ENCODE measurements at places on chromosomes 3 and 15.

GRCh38 chr15:33022629-33023028 is 171.9 kb downstream of the FMN1 start:
- no peak for DNase-seq

DNA sequence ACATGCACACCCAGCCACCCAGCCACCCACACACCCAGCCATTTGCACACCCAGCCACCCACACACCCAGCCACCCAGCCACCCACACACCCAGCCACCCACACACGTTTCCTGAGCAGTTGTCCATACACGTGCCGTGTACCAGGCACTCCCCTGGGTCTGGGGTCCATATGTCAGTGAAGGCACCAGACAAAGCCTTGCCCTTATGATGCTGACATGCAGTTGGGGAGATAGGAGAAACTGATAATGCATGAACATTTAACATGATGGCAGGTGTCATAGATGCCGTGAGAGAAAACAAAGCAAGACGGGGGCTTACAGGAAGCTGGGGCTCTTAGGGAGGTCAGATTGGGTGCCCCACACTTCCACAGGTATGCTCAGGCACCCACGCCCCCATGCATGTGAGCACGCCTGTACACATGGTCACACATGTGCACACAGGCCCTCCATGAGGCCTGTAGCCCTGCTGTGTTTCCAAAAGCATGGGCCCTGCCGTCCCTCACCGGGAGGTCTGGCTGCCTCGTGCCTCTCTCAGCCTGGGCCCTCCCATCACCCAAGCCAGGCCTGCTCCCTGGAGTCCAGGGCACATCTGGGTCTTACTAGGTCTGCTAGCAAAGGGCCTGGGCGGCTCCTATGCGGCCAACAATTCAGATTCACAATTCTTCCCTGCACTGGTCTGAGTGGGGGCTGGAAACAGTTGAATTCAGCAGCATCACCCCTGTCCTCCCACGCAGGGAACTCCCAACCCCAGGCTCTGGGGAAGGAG is 3.6 kb upstream of the DNAJB8 start:
- no peak for DNase-seq

- no peak for DNase-seq
These were observed 22.9 kb upstream of the MED12L start for GRCh38 chr3:151062611-151063010.

DNA sequence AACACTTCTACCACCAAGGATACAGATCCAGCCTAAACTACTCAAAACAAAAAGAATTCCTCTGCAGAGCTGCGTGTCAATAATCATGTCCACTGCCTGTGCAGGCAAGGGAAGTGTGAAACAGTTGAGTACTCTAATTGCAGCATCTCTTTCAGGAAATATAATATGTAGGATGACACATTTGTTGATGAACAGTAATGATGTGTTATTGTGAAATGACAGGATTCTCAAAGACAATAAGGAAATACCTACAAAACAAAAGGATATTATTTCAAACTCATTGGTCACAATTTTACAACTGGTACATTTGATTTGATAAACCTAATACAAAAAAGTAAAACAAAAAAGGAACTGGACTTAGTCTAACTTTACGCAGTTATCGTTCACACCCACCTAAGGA is 4.4 kb downstream of the SPG11 start:
- no peak for DNase-seq

GRCh38 chr3:171876680-171877147 is 33.6 kb downstream of the TMEM212 start:
- DNase-seq = no peak
